T-helper 17 cell (primary cell): ENCODE measurements at places on chromosomes 1 and 21.

DNA sequence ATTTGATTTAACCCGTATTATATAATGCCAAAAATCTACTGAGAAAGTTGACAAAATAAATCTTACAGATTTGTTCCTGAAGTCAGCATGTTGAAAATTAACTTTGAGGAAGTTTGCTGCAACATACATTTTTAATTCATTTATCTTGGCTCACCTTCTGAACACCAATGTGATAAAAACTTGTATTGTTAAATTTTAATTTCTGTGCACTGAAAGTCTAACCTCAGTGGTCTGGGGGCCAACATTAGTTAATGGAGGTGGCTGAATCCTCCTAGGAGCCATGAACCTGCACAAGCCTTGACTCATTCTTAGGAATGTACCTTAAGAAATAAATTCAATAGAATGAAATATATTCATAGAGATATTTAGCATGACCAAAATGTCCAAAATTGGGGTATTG, 95.3 kb downstream of the ADSS2 start:
- no peak for DNase-seq

DNA sequence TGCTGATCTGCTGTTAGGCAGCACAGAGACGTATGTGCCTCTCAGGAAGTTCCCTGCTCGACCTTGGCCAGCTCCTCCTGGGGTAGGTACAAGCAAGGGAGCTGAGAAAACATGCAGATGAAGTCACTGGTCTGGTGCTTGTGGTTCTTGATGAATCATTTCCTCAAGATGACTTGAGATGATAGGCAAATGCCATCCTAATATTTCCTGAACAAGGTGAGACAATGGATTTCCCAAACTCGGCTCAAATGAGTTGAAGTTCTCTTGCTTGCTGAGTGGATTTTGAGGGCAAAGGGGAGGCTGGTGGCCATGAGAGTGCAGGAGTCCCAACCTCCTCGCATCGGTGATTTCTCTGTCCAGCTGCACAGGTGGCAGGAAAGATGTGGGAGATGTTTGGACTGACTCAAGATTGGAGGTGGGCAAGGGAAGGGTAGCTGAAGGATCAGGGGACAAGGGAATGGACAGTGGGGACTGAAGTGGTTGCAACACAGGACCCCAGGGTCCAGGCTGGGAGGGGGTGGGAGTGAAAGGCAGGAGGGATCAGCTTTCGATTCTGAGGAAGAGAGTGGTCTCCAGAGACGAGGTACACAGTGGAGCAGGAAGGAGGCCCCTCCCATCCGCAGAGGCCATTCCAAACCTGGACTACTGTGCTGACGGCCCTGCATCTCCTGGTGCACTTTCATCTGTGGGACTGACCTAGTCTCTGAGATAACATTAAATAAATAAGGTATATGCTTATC, 63.9 kb downstream of the CAPN2 start:
- DNase-seq: no peak

GRCh38 chr21:41437729-41438128, 11.7 kb downstream of the MX1 start:
- DNase-seq: no peak

GRCh38 chr1:205585835-205586785, 45.7 kb downstream of the ELK4 start:
- no peak for DNase-seq

GRCh38 chr1:236058141-236058934, 6.6 kb downstream of the NID1 start:
- no peak for DNase-seq

DNA sequence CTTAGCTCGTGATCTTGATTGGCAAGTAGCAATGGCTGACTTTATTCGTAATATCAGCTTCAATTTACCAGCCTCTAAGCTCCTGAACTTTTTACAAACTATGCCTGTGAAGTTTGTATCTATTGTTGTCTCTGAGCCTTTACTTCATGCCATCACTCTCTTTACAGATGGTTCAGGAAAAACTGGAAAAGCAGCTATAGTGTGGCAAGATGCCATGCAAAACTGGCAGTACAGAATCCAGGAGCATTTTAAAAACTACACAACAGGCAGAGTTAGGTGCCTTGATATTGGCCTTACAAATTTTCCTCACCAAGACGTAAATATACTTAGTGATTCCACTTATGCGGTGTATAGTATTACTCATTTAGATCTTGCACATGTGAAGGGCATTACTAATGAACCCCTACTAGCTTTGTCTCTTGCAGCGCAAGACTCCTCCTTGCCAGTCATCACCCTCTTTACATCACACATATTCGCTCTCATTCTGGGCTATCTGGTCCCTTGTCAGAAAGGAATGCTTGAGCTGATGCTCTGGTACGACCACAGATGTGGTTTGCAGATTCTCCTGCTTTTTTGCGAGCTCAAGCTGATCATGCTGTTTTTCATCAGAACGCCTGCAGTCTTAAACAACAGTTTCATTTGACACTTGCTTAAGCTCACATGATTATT, 36.3 kb downstream of the CLCA1 start:
- DNase-seq: no peak

DNA sequence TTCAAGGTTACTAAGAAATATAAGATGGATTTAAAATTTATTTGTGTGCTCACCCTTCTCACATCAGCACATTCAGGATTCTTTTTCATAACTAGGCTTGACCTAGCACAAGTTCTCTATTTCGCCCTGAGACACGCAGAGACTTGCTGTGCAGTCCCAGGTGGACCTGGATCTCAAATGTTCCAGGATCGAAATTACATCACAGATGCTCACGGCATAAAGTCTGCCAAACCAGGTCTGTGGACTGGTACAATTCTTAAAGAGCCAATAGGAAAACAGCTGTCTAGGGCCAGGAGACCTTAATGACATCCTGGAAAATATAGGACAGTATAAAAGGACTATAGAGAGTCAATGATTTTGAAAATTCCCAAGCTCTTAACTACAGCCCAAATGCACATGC, 2.2 kb downstream of the PGBD5 start:
- DNase-seq: no peak

DNA sequence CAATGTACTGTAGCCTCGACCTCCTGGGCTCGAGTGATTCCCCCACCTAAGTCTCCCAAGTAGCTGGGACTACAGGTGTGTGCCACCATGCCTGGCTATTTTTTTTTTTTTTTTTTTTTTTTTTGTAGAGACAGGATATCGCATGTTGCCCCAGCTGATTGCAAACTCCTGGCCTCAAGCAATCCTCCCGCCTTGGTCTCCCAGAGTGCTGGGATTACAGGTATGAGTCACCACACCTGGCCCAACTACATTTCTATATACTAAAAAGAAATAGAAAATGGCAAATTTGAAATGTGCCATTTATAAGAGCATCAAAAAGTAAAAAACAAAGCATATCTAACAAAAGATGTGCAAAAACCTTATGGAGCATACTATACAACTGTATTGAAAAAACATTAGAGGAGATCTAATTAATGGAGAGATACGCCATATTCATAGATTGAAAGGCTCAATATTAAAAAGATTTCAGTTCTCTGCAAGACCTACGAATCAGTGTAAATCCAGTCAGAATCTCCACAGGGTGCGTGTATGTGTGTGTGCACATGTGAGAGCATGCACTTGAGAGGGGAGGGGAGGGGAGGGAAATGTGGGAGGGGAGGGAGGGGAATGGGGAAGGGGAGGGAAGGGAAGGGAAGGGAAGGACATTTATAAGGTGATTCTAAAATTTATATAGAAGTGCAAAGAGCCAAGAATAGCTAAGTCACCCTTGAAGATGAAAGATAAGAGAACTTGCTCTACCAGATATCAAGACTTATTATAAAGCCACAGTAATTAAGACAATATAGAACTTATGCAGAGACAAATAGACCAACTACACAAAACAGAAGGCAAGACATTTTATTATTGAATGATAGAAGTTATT, 15.5 kb upstream of the PADI4 start:
- DNase-seq: no peak

GRCh38 chr21:42081138-42081537, 10.0 kb downstream of the UMODL1 start:
- no peak for DNase-seq

DNA sequence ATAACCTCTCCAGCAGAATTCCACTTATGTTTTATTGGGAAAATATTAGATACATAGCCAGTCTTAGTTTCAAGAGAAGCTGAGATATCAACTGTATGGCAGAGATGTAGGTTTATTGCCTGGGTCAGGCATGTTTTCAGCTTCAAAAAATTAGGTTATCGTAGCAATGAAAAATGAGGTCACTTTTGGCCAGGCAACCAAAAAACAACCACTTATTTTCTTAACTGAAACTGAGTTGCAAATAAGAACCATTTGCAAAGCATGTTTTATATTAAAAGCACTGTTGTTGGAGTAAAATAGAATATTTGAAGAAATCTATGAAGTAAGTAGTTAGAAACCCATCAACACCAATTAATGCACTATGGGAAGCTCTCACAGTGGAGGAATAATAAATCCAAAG, 5.5 kb upstream of the OR6Y1 start:
- DNase-seq: no peak

- DNase-seq: no peak
Observed at GRCh38 chr1:211870156-211870555, 39.6 kb upstream of the LPGAT1 start.

DNA sequence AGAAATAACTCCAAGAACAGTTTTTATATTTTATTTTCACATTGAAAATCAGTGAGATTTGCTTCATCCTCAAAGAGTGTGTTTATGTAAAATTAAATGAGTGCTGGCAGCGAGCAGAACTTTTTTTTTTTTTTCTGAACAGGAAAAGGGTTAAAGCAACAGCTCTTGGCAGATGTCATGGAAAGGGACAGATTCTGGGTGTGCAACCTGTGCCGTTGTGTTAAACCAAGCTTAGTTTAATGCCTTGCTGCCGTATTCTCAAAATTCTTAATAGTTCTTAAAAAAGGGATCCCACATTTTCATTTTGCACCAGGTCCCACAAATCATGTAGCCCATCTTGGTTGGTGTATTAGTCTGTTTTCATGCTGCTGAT, 227.4 kb upstream of the VAMP3 start:
- no peak for DNase-seq

GRCh38 chr1:220926146-220926545, 46.9 kb downstream of the HLX start:
- no peak for DNase-seq
